Stimulated activated CD8-positive, alpha-beta memory T cell treated with anti-CD3 and anti-CD28 coated beads, Interleukin-7, amount 100 ng/mL, for 24 hours (primary cell): ENCODE measurements at places on chromosomes 12 and 14.

- no peak for DNase-seq
Observed at GRCh38 chr12:30095511-30095910, 311.8 kb upstream of the TMTC1 start.

- no peak for DNase-seq
Observed at GRCh38 chr14:68986926-68987652, 8.0 kb upstream of the ACTN1 start.

GRCh38 chr14:63663428-63664341 is 22.0 kb upstream of the WDR89 start:
- DNase-seq, result no peak

GRCh38 chr12:82144505-82144904 is 213.7 kb downstream of the CCDC59 start:
- no peak for DNase-seq

DNA sequence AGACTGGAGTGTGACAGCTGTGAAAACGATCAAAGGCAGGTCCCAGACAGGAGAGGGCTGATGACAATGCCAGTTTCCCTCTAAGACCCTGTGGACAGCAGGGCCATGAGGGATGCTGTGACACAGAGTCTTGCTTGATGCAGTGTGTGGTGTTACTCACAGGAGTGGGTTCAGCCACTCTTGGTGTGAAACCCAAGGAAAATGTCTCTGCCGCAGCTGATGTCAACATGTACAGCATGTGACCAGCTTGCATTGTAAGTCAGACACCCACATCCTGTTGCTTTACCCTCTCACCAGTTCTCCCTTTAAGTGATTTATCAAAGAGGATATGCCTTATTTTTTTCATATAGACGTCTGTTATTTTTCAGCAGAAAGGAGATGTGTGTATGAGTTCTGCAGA is 268.6 kb downstream of the BTG1 start:
- DNase-seq, result peak; percentile 53

DNA sequence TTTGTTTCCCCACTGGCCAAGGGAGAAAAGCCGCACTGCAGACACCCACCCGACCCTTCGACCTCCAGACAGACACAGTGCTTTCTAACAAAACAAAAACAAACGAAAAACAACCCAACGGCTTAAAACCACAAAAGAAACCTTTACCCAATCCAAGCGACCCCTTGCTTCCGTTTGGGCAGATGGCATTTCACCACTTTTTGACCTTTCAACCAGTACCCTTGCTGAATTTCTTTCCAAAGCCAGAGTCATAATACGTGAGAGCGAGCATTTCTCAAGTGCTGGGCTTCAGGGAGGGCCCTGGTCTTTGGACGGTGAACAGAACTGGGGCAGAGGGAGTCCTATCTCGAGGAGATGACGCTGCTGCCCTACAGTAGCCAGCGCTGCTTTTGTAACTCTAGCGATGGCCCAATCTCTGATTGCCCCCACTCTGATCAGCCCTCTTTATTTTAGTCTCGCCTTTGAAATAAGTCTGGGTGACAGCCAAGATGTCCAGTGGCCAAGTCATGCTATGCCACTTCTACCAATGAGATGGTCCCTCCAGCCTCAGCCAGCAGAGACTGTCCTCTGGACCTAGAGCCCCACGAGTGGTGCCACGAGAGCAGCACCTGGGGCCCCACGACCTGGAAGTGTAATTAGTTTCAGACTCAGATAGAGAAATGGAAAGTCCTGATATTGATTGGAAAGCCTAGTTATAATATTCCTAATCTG is 21.9 kb upstream of the ADIPOR2 start:
- DNase-seq, result no peak

DNA sequence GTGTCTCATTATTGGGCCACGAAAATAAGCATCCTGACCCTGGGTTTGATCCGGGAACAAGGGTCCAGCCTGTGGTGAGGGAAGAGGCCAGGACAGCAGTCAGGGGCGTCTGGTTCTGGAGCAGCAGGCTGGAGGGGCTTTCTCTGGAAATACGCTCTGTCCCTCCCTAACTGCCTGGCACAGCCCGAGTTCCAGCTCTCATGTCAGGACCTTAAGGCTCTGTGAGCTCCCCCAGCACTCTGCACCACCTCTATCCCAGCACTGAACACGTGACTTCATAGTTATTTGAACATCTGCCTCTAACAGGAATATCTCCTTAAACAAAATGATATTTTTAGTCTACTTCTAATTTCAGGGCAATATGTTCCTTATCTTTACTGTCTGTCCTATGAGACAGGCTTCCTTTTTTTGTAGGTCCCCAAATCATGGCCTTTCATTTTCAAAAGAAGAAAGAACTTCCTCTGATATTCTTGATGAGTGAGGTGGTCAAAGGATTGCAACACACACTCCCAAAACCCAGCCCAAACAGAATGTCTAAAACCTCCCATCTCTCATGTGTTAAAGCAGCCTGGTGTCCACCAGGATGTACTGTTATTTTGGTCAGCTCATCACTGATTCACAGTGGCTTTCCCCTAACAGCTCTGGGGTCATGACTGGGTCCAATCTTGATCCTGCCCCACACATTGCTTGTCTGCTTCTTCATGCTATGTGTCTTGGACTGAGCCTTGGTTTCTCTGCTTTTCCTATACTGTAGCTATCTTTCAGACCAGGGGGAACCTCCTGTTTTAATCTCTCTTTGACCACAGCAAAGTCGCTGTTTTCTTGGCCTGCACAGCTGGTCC is 9.7 kb downstream of the AQP6 start:
- no peak for DNase-seq

DNA sequence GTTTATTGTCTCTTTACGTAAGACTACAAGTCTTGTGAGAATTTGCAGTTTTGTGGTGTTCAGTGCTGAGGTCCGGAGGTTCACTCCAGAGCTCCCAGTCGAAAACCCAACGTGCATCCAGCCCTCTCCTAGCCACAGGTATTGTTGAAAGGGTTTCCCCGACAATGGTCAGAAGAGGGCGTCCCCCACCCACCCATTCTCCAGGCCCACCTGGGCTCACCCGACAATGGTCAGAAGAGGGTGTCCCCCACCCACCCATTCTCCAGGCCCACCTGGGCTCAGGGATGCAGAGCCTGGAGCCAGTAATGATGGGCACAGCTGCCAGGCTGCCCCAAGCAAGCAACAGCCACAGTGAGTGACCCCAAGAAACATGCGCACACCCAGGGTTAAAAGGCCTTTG is 126.8 kb upstream of the EVL start:
- DNase-seq, result no peak

DNA sequence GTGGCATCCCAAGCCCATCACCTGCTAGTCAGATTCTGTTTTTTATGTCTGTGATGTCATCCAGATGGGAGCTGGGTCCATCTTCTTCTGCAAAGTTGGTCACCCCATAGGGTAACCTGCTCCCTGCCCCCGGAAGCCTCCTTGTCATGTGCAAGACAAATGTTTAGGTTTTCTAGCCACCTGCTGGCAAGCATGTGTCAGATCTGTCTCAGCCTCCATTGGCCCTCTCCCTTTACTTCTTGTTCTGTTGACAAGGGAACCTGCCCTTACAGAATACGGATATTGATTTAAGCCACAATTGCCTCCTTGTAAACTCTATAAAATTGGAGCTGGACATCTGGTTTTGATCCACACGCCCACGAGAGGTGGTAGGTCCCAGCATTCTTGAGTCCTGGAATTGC is 7.5 kb downstream of the NTF3 start:
- DNase-seq, result no peak
